Activated T-cell treated with anti-CD3 and anti-CD28 coated beads, Interleukin-2, amount 50 U/mL, for 72 hours (primary cell): ENCODE measurements at places on chromosomes 16 and 17. TPM values are rescaled to one million over a fixed set of nuclear protein-coding genes. Genes with fewer than 3 reads are reported as not detected.

Gene LRRC36
- 3.1 TPM for total RNA-seq

Gene KRTAP4-4
- total RNA-seq, result not detected

Gene NPIPB12
- 90.4 TPM for total RNA-seq

Gene FSCN2
- 1.8 TPM for total RNA-seq

GRCh38 chr16:1048442-1049112 is 24.0 kb upstream of the SSTR5 start:
- DNase-seq, result no peak

DNA sequence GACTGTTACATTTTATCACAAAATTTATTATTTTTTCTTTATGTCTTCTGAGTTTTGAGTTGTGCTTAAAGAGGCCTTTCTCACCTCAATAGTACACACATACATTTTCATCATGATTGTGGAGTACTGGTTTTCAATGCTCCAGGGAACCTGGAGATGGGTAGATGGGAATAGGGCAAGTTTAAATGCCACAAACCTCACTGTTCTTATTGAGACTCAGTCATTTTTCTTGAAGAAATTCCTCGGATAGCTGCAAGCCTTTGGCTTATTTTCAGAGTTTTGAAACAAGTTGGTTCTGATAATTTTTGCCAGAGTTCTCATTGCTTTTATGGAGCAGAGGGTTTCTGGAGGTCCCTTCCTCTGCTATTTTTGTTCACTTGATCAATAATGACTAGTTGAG is 34.9 kb downstream of the EFCAB13 start:
- DNase-seq, result no peak

- no peak for DNase-seq
Observed at GRCh38 chr16:79412783-79413225, 187.7 kb downstream of the MAF start.

GRCh38 chr17:57442914-57443571 is 186.7 kb downstream of the MSI2 start:
- peak; percentile 74 for DNase-seq

GRCh38 chr17:82943339-82943738 is 103.5 kb upstream of the ZNF750 start:
- DNase-seq, result no peak

- DNase-seq, result no peak
Observed at GRCh38 chr17:40241252-40241834, 22.2 kb downstream of the WIPF2 start.

DNA sequence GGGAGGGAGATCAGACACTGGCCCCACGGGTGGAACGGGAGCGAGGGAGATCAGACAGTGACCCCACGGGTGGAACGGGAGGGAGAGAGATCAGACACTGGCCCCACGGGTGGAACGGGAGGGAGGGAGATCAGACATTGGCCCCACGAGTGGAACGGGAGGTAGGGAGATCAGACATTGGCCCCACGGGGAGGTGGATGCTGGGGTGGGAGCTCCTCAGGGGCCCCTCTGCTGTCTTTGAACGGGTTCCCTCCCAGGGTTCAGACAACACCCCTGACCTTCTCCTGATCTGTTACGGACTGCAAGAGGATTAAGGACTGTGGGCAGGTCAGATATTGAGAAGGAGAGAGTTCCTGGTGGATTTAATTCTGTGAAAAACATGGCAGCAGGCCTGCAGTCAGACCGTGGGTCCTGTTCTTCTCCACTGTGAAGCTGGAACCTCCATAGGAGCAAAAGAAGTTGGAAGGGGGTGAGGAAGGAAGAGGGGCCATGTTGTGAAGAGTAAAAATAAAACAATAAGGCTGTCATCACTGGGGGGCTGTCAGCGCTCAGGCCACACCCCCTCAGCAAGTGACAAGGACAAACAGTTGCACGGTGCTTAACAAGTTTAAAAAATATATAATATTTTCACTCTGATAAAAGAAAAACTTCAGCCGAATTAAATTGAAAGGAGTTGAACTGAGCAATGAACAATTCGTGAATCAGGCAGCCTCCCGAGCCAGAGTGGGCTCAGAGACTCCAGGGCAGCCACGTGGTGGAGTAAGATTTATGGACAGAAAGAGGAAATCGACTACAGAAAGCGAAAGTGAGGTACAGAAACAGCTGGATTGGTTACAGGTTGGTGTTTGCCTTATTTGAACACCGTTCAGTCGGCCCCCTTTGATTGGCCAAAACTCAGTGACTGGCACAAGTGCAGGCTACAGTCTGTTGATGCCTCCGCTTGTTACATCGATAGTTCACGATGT is 348.7 kb upstream of the TNRC6C start:
- peak; percentile 65 for DNase-seq

GRCh38 chr17:73593249-73593965 is 50.8 kb downstream of the SDK2 start:
- no peak for DNase-seq

DNA sequence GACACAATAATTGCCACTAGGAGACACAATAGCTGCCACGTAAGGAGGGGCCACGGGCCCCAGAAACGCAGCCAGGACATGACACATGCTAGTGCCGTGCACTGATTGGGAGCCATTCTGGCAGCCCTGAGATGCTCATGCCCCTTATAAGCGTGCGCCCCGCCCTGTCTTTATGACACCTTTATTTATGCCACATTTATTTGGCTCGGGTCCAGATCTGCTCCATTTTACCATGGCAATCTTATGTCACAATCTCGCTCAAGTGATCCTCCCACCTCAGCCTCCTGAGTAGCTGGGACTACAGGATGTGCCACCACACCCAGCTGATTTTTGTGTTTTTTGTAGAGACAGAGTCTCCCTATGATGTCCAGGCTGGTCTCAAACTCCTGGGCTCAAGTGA is 43.8 kb upstream of the NF1 start:
- DNase-seq, result no peak
